ENCODE measurements at places on chromosomes 12 and 14.

DNA sequence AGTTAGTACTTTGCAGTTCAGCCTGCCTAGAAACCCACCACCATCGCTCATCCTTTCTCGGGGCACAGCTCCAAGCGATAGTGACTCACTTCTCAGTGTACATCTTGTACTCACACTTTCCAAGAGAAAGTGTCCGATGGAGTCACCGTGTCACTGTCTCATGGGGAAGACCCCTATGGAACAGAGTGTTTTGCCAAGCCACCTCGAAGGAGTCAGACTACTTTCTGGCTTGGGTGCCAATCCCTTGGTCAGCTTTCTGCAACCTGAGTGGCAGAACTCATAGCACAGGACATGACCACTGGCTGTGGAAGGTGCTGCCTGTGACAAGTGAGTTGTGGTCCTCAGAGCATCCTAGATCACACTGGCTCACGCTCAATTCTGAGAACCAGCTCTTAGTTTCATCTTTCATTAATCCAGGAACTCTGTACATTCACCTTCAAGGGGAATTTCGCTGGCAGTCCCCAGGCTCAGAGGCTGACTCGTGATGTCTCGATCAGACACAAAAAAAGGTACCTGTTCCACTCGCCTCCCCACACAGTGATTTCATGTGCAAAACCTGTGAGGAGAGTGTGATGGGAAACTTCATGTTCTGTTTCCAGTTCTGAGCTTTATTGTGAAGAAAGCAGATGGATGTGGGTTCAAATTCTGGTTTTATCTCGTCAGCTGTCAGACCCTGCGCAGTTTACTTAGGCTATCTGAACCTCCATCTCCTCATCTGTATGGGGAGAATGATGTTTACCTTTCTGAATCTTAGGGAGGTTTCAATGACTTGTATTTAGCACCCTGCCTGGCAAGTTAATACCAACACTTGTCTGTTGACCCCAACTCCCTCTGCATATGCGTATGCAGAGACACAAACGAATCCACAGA, 127.3 kb upstream of the CCND2 start:
- no peak for DNase-seq

DNA sequence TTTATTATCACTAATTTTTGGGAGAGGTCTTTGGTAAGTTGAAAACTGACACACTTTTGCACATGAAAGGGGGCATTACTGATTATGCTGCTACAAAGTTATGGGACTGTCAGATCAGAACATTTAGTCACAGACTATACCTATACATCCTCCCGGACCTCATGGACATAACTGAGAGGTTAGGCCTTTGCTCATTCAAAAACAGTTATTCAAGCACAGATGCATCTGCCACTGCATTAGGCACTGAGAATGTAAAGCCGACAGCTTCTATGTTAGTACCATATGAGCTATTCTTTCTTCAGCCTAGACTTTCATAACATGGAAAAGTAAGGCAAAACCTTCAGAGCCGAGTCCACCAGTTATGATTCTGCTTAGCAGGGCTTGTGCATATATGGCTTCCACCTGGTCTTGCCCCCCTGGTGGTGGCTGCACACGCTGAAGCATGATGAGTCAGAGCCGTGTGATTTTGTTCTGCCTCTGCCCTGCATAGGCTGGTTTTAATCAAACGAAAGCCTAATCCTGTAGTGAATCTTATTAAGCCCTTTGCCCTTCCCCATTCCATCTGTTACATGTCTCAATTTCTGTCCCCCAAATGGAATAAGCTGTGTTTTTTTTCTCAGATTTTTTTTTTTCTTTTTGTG, 21.8 kb upstream of the RNU6-8 start:
- no peak for DNase-seq

DNA sequence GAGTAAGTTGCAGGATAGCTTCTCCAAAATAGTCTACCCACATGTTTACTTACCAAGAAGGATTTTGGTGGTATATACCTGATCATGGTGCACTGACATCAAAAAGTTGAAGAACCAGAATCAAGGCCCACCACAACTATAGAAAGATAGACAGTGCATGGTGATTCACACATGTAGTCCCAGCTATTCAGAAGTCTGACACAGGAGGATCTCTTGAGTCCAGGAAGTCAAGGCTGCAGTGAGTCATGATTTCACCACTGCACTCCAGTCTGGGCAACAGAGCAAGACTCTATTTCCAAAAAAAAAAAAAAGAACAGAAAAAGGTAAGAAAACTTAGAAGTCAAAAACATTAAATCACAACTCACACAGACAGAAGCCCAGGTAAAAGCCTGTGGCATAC, 422.2 kb upstream of the FOXG1 start:
- no peak for DNase-seq

- DNase-seq = no peak
Measured at GRCh38 chr12:123873793-123874192, 98.8 kb downstream of the CCDC92 start.

GRCh38 chr12:99259040-99259934, 388.3 kb upstream of the GARIN6 start:
- DNase-seq = no peak

DNA sequence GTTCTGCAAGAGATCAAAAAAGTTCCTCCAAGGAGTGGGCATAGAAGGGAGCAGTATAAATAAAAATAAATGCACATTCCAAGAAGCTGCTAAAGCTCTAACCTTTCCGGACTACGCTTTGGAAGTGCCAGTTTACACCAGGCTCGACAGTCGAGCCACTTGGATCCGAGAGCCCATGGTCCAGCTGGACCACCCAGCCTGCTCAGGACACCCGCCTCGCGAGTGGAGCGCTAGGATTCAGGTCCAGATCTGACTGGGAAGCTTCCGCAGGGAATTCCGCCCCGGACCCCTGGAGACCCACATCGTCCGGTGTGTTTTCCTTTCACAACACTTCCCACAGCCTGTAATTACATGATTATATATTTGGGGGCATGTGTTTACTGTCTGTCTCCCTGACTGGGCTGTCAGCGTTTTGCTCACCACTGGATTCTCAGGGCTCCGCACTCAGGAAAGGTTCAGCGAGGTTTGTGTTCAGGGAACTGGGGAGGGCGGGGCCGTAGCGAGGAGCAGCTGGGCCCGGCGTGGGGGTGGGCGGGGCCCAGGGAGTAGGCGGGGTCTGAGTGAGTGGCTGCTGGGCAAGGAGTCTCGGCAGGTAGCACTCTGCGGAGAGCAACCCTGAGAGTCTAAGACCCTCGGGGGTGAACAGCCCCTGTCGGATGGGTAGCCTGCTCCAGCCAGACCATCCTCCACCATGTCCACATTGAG, 52.3 kb upstream of the TMEM263 start:
- no peak for DNase-seq

DNA sequence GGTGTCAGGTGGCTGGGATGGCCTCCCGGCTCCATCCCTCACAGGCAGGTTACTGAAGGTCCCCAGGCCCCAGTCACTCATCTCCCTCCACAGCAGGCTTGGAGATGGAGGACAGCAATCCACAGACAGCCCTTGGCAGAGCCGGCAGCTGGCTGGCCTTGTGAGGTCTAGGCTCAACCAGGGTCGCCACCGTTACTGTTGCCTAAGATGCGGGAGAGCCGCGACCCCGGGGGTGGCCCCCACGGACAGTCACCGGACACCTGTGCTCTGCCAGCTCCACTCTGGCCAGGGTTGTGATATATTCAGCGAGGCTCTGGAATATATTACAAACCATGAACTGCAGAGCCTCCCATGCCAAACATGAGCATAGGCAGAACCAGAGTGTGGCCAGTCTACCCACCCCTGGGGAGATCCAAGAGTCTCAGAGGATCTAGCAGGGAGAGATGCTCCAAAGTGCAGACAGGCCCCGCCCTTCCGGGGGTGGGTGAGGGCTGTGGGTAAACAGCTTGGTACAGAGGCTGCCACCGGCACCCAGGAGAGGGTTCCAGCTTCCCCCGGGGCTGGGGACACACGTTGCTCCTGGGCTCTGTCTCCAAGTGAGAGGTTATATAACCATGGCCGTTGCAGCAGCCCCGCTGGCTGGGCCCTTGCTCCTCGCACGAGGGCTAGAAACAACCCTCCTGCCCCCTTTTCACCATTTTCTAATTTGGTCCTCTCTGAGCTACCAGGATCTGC, 55.9 kb upstream of the DIO3 start:
- no peak for DNase-seq

- no peak for DNase-seq
Measured at GRCh38 chr12:54258201-54258681, 21.7 kb downstream of the CBX5 start.

DNA sequence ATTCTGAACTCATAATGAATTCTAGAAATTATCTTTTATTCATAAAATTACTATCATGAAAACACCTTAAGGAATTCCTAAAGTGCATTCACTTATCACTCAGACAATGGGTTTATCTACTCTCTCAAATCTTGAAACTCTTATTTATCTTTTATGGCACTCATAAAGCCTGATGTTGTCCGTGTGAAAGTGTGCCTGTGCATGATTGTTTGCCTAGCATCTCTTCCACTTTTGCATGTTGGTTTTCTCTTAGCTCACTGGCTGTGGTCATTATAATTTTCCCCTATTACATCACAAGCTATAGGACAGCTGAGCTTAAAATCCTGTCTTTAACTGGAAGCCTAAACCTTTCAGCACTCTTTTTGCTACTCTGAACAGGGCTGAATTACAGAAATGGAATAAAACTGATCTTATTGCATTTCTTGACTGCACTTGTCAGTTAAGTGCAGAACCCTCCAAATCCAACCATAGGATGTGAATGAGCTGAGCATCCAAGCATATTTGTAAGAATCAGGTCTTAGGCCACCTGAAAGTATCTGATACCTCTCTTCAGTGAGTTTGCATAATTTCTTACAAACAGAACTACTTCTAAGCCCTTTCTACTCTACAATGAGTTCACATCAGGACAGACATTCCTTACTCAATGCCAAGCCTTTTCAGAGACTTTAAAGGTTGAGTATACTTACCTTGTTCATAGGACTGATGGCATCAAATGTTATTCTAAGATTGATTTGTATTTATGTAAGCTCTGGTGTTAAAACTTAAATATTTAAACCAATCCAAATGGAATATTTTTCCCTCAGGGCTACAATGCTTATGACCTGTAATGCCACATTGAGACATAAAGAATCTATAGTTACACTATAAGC, 221.2 kb upstream of the KITLG start:
- DNase-seq = no peak

DNA sequence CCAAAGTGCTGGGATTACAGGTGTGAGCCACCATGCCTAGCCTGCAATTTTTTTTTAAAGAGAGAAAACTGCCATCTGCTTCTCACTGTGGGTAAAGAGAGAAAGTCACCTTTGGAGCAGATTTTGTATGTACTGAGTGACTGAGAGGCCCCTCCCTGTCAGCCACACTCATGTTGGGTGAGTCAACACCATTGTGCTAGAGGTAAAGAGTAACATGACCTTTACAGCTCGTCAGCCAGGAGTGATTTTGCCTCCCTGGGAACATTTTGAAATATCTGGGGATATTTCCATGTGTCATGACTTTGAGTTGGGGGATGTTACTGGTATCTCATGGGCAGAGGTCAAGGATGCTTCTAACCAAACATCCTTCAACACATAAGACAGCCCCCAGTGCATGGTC, 115.2 kb downstream of the KSR2 start:
- no peak for DNase-seq

DNA sequence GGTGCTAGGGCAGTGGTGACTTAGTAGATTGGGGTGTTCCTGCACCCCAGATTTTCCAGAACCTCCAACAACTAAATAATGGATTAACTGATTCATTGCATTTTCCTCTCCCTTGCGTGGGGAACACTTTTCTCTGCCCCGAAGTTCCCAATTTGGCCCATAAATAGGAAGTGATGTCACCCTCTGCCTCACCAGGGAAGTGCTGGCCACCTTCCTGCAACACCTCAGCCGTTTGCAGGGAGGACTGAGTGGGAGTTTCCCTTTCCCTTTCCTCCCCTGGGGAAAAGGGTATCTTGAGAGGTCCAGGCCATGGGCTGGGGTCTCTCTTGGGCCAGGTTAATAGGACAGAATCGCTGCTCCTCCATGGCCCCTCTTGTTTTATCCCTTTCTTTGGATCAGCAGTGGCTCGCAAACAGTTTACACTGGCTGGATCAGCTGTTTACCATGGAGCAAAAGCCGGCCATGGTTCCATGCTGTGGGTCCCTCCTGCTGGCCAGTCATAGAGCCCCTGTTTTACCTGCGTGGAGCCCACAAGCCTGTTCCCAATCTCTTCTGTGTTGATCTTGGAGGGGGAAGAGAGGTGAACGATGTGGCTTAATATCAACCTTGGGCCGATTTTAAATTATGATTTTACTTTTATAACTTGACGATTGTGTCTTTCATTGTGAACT, 91.6 kb upstream of the VRK1 start:
- DNase-seq = no peak

GRCh38 chr12:132142679-132143335, 1.3 kb downstream of the DDX51 start:
- DNase-seq = no peak

GRCh38 chr12:18487509-18487908, 226.2 kb downstream of the PIK3C2G start:
- no peak for DNase-seq

- no peak for DNase-seq
Measured at GRCh38 chr12:1914114-1914911, 4.1 kb downstream of the CACNA2D4 start.

DNA sequence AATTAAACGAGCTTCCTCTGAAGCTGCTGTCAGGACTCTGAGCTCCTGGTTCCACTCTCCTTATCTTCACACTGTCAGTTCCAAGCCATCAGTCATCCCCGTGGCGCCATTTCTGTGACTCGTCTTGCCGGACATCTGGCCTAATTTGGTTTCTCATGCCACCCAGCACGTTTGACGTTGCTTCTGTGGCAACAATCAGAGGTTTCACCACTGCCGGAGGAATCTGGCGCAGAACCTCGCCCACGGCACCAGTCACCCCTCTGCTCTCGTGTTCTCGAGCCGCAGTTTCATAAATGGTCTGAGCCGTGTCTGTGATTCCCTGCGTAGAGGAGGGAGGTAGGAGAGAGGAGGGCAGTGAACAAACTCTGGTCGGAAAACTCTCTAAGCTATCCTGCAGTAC, 29.7 kb downstream of the BDKRB1 start:
- DNase-seq = no peak

DNA sequence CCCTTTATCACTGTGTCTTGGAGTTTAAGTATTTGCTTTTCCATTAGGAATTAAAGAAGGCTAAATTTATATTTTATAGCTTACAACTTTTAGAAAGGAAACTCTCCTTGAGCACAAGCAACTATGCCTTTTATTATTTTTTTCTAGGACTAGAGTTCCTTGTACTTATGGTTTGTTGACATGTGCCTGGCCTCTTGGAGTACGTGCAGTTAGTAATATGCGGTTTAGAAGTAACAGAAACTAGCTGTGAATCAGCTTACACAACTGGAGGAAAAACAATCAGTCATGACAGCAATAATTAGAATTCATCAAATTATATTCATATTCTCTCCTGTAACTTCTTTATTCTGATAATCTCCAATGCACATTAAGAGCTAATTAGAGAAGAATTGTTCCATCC, 428.7 kb downstream of the AEBP2 start:
- DNase-seq = no peak

Measured in D721Med (cell line).